ENCODE measurements at places on chromosomes 5 and 9. TPM values are rescaled to one million over a fixed set of nuclear protein-coding genes. Genes with fewer than 3 reads are reported as not detected.

GRM6 gene
- 0.02 TPM for polyA plus RNA-seq

FGD3 gene
- 12.1 TPM for polyA plus RNA-seq

HK3 gene
- polyA plus RNA-seq = 6.6 TPM

GFRA3 gene
- 0.57 TPM for polyA plus RNA-seq

IL4 gene
- polyA plus RNA-seq = not detected

SHC3 gene
- polyA plus RNA-seq = 0.92 TPM

TNFSF8 gene
- polyA plus RNA-seq = 0.15 TPM

IL13 gene
- polyA plus RNA-seq = not detected

IER5L gene
- 14.3 TPM for polyA plus RNA-seq

AGXT2 gene
- not detected for polyA plus RNA-seq

C5orf46 gene
- polyA plus RNA-seq = not detected

- H3K36me3 ChIP-seq = no peaks in the 10 kb centered on the region
- H3K27ac ChIP-seq = no peak overlapping the region
- H3K4me1 ChIP-seq = no peaks in the 10 kb centered on the region
These were observed 118.0 kb upstream of the PHYKPL start for GRCh38 chr5:178350361-178351220.

DNA sequence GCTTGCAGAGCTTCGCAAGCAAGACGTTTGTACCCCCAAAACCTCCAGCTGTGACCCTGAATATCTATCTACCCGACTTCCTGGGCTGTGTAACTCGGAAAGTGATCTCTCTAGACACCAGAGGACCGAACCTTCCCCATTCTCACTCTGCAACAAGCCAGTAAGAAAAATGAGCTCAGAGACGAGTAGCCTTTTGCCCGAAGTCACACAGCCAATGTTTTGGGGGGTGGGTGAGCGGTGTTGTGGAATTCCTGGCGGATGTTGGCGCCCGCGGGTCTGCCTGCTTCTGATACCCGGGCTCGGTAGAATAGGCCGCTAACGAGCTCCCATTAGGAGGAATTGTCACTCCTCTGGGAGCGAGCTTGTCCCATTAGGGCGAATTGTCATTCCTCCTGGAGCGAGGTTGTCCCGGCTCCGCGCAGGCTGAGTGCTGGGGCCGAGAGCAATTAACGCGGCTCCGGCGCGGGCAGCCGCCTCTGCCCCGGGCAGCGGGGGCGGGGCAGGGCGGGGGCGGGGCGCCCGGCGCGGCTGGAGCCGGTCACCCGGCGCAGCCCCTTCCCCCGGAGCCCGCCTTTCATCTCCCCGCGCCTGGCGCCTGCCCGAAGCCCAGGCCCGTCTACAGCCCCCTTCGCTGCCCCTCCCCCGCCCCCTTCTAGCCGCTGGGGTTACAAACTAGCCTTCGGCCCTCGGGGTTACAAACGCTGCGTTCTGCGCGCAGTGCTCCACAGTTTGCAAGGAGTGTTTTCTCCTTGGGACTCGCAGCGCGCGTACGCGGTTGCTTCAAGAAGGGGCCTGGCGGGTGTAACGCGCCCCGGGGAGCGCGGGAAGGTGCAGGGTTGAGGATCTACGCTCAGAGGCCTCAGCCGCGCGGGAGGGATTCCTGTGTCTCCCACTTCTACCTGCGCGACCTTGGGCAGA lies 3.5 kb upstream of the MSX2 start:
- H3K27me3 ChIP-seq = no peaks in the 10 kb centered on the region
- H3K36me3 ChIP-seq = no peaks in the 10 kb centered on the region
- no peak overlapping the region for H3K4me3 ChIP-seq

- no peaks in the 10 kb centered on the region for H3K4me1 ChIP-seq
- no peak for DNase-seq
- H3K27me3 ChIP-seq = no peaks in the 10 kb centered on the region
- H3K27ac ChIP-seq = no peak overlapping the region
These were observed 10.1 kb downstream of the ARL14EPL start for GRCh38 chr5:116042375-116042774.

DNA sequence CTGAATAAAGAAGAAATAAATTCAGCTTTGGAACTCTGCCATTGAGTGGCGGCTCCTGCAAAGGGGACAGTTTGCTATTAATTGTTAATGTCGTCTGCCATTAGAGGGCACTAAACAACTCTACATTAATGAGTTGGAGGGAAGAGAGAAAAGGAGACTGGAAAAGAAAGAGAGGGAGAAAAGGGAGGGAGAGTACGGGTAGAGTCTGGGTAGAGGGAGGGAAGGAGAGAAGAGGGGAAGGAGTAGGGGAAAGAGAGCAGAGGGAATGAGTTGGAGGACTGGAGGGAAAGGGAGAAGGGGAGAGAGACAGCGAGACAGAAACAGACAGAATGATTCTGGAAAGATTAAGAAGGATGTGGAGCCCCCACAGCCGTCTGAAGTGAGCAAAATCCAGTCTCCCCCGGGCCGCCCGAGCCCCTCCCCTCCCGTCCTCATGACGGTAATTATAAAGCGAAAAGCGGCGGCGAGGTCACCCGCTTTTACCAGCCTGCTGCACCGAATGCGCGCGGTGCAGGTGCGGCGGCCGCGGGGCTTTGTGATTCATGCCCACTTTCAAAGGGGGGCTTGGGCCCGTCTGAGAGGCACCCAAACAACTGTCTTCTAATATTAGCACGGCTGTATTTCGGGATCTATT lies 1.9 kb upstream of the FST start:
- H3K27me3 ChIP-seq = no peaks in the 10 kb centered on the region
- H3K27ac ChIP-seq = no peak overlapping the region
- DNase-seq = peak; percentile 40
- peak overlapping the region; percentile 27 for H3K4me3 ChIP-seq
- H3K4me1 ChIP-seq = no peaks in the 10 kb centered on the region

- H3K27me3 ChIP-seq = no peaks in the 10 kb centered on the region
These were observed 201.2 kb upstream of the GAS1 start for GRCh38 chr9:87148331-87149104.

- DNase-seq = no peak
- no peak overlapping the region for H3K4me3 ChIP-seq
- no peaks in the 10 kb centered on the region for H3K36me3 ChIP-seq
- H3K27me3 ChIP-seq = no peaks in the 10 kb centered on the region
- no peak overlapping the region for H3K27ac ChIP-seq
These were observed 301.8 kb upstream of the TRPC7 start for GRCh38 chr5:136666970-136667620.

GRCh38 chr9:77909306-77909705 lies 122.3 kb downstream of the GNAQ start:
- DNase-seq = no peak
- H3K27me3 ChIP-seq = no peaks in the 10 kb centered on the region
- peaks cover 8% of the 10 kb centered on the region for H3K4me1 ChIP-seq

GRCh38 chr5:177249761-177250537 lies 53.6 kb downstream of the RAB24 start:
- H3K4me3 ChIP-seq = no peak overlapping the region
- no peak overlapping the region for H3K27ac ChIP-seq
- no peaks in the 10 kb centered on the region for H3K27me3 ChIP-seq
- no peak for DNase-seq

GRCh38 chr5:134503937-134504437 lies 21.5 kb upstream of the JADE2 start:
- DNase-seq = no peak
- peaks cover 36% of the 10 kb centered on the region for H3K4me1 ChIP-seq
- no peaks in the 10 kb centered on the region for H3K27me3 ChIP-seq
- no peaks in the 10 kb centered on the region for H3K36me3 ChIP-seq
- H3K27ac ChIP-seq = peak overlapping the region; percentile 33

DNA sequence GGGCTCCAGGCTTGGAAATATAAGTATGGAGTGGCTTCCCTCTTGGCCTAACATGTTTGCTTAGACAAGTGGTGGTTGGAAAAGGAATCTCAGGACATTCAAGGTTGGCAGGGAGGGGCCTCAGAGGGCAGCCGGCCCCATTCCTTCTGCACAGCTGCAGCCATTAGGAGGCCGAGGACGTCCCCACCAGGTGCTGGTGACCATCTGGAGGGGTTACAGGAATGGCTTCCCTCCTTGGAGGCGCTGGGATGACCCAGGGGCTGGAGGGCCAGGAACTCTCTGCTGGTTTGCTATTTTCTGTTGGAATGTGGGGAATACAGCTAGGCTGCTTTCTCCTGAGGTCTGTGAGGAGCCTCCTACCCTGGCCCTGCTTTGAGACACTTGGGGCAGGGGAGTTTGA lies 18.5 kb downstream of the STC2 start:
- H3K4me3 ChIP-seq = no peak overlapping the region
- H3K27ac ChIP-seq = no peak overlapping the region
- no peaks in the 10 kb centered on the region for H3K4me1 ChIP-seq

GRCh38 chr9:92964607-92965060 lies 17.3 kb downstream of the FGD3 start:
- H3K4me3 ChIP-seq = peak overlapping the region; percentile 22
- no peak for DNase-seq
- no peaks in the 10 kb centered on the region for H3K4me1 ChIP-seq
- H3K27ac ChIP-seq = peak overlapping the region; percentile 26
- no peaks in the 10 kb centered on the region for H3K36me3 ChIP-seq

GRCh38 chr5:177546258-177546741 lies 8.1 kb downstream of the FAM193B start:
- H3K4me3 ChIP-seq = no peak overlapping the region
- no peaks in the 10 kb centered on the region for H3K27me3 ChIP-seq
- peaks cover 8% of the 10 kb centered on the region for H3K4me1 ChIP-seq
- no peaks in the 10 kb centered on the region for H3K36me3 ChIP-seq
- no peak for DNase-seq
- peak overlapping the region; percentile 1 for H3K27ac ChIP-seq

DNA sequence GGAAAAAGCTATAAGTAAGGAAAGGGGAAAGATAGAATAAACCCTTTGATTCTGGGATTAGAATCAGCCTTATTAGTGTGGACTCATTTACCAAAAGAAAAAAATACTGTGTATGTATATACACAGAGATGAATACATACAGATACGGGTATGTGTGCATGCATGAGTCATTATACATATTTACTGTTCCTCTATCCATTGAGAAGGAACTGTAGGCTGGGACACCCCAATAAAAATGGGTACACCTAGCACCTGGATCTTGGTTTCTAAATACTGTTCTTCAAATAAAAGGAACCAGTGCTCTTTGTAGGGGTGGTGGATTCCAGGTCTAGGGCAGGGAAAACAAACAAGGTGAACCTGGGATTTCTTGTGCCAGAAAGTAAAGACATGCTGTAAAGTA lies 48.3 kb downstream of the WHRN start:
- H3K4me1 ChIP-seq = no peaks in the 10 kb centered on the region
- no peak for DNase-seq
- H3K27ac ChIP-seq = no peak overlapping the region
- H3K36me3 ChIP-seq = no peaks in the 10 kb centered on the region
- H3K4me3 ChIP-seq = no peak overlapping the region

GRCh38 chr9:111298731-111299598 lies 31.1 kb downstream of the OR2K2 start:
- H3K27me3 ChIP-seq = no peaks in the 10 kb centered on the region
- H3K36me3 ChIP-seq = no peaks in the 10 kb centered on the region
- DNase-seq = no peak
- H3K27ac ChIP-seq = no peak overlapping the region
- no peak overlapping the region for H3K4me3 ChIP-seq
- H3K4me1 ChIP-seq = no peaks in the 10 kb centered on the region

GRCh38 chr5:124342027-124342471 lies 404.4 kb downstream of the ZNF608 start:
- H3K27ac ChIP-seq = no peak overlapping the region
- no peaks in the 10 kb centered on the region for H3K27me3 ChIP-seq
- peak; percentile 20 for DNase-seq
- H3K4me3 ChIP-seq = no peak overlapping the region
- H3K4me1 ChIP-seq = no peaks in the 10 kb centered on the region

- H3K4me3 ChIP-seq = no peak overlapping the region
- no peak overlapping the region for H3K27ac ChIP-seq
- no peaks in the 10 kb centered on the region for H3K27me3 ChIP-seq
- no peaks in the 10 kb centered on the region for H3K36me3 ChIP-seq
These were observed 132.1 kb downstream of the GLIS3 start for GRCh38 chr9:4167728-4168127.

DNA sequence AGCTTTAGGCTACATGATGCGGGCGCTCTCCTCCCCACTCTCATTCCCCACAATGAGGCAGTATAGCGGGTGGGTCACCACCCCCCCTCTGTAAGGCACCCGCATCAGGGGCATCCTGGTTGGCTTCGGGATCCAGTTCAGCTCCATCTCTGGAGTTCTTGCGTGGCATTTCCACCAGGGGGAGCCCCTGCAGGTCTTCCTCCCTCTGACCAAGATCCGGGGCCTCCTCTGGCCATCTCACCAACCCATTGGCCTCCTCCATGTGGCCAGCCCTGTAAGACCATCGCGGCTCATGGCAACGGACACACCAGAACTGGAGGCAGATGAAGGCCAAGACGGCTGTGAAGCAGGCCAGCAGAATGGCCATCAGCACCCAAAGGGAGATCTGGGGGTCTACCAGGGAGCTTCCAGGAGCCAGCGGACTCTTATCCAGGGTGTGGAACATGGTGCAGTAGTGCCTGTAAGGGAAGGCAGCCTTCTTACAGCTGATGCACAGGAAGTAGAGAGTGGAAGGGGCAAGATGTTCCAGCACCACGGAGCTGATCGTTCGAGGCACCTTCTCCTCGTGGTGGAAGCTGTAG lies 77.0 kb downstream of the CYFIP2 start:
- H3K27ac ChIP-seq = no peak overlapping the region
- no peaks in the 10 kb centered on the region for H3K36me3 ChIP-seq
- H3K4me3 ChIP-seq = no peak overlapping the region
- H3K27me3 ChIP-seq = no peaks in the 10 kb centered on the region

GRCh38 chr5:68395302-68395701 lies 179.7 kb downstream of the PIK3R1 start:
- DNase-seq = no peak
- H3K27ac ChIP-seq = peak overlapping the region; percentile 70
- peaks cover 9% of the 10 kb centered on the region for H3K4me1 ChIP-seq
